ENCODE measurements at places on chromosomes 12 and 14.

- DNase-seq, result no peak
These were observed 14.2 kb upstream of the RIOX1 start for GRCh38 chr14:73476451-73476931.

DNA sequence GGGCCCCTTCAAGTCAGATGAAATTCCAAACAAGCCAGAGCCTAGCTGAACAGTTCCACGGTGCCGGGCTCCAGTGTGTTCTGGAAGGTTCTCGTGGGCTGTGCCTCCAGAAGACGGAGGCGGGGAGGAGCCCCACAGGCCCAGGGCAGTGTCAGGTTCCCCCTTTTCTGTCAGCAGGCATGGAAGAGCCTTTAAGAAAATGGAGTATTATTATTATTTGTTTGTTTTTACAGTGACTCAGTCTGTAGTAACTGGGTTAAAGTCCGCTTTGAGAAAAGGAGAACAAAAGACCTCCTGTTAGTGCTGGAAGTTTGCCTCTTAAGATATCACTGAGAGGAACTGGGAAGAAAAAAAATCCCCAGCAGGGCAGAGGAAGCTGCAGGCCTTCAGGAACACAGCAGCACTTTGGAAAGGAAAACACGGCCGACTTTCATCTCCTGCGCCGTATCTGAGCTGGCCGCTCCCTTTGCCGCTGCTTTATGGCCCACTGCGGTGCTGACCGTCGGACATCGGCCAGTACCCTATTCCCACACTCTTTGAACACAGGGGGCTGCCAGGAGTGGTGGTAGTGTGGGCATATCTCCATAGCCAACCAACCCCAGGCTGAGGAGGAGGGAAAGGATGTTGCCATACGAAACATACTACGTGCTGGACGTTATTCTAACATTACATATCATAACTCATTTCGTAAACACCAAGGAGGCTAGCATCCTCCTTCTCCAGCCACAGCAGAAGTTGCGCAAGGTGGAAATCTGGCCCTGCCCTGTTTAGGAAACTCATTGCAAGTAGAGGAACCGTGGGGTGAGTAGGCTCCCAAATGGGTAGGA is 194.0 kb downstream of the ZFP36L1 start:
- DNase-seq, result no peak

DNA sequence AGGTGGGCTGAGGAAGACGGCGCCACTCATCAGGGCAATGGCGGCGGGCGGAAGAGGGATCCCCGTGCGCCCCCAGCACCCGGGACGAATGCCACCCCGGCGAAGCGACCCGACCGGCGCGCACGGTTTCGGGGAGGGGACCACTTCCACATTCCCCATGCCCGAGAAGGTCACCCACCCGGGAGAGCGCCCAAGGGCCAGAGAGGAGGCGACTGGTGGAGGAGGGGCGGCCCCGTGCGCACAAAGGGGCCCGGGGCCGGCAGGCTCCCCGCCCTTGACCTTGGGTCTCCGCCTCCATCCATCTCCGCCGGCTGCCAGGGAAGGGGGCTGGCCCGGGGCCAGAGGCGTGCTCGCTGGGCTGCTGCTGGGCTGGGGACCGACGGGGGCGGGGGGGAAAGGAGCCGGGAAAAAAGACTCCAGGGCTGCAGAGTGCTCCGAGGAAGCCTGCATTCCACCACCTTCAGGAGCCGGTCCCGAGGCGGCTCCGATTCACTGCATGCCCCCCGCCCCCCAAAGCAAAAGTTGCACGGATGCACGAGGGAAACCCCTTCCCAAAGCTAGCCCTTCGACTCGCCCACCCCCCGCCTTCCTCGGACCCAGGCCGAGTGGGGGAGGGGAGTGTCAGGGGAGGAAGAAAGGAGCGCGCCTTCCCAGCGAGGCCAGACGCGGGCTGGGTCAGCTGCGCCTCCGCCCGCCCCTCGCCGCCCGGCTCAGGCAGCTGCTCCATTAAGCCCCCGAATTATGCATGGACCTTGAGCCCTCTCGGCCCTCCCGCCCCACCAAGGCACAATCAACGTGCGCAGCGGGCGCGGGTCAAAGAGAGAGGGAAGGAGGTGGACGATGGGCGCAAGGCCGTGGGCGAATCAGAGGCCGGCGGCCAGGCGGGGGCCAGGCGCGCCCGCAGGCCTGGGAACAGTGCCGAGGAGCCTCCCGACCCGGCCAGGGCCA is 26.2 kb downstream of the BCL11B start:
- peak; percentile 46 for DNase-seq

DNA sequence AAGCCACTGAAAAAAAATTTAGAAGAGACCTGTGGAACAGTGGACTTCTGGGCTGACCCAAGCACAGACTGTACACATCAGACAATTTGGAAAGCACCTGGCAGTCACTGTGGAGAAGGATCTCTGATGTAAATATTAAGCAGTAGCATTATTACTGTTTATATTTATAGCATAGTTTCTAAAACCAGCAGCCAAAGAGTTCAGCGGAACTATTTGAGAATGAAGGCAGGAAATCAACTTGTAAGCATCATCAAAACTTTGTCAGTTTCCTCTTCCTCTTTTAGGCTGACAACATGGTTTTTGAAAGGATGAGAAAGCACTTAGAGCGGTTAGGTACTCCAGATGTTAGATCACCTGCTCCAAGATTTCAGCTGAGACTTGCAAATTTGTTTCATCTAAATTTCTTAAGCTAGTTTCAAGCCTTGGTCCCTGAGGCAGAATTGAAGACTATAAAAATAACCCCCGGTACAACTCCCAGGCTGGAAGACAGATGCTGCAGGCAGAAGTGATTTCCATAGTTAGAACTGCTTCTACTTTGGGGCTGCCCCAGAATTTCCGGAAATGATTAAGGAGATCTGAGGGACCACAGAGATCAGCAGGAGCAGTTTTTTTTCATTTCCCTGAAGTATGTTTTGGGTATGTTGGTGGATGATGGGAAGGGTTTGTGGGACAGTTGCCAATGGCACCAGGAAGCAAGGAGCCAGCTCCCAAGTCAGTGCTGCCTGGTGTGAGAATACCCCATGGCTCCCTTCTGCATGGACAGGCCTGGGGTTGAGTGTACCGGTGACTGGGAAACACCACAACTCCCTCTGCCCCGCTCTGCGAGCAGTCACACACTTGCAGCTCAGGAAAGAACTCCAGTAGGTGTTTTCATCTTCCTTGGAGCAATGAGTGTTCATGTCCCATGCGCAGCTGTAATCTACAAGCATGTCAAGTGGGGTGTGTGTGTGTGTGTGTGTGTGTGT is 354.5 kb downstream of the NUAK1 start:
- DNase-seq, result no peak

DNA sequence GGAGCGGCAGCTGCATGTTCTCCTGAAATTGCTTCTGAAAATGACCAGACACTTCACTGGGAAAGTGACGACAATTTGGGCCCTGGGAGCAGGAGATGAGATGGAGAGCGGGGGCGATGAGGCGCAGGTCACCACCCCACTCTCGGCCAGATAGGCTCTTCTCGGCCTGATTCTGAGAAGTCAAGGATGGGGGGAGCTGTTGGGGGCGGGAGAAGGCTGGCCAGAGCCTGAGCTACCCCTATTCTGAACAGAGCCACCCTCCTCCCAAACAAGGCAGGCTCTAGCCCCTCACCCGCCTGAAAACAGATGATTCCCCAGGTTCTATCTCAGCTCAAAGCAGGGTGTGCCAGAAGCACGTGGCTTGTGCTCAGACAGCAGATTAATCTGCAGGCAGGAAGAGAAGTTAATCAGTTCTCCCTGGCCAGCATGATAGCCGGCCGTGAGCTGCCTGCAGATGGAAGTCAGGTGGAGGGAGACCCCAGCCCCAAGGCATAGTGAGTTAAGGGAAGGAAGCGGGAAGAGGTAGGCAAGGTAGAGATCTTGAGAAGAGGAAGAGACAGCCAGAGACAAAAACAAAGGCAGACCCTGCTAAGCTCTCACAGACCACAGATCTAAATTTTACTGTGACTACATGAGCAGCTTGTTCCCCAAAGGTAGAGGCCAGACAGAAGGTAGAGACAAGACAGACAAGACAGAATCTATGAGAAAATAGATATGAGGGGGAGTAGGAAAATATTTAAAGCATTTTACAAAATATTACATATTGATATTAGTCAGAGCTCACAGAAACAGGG is 10.9 kb upstream of the TAC3 start:
- DNase-seq, result no peak

DNA sequence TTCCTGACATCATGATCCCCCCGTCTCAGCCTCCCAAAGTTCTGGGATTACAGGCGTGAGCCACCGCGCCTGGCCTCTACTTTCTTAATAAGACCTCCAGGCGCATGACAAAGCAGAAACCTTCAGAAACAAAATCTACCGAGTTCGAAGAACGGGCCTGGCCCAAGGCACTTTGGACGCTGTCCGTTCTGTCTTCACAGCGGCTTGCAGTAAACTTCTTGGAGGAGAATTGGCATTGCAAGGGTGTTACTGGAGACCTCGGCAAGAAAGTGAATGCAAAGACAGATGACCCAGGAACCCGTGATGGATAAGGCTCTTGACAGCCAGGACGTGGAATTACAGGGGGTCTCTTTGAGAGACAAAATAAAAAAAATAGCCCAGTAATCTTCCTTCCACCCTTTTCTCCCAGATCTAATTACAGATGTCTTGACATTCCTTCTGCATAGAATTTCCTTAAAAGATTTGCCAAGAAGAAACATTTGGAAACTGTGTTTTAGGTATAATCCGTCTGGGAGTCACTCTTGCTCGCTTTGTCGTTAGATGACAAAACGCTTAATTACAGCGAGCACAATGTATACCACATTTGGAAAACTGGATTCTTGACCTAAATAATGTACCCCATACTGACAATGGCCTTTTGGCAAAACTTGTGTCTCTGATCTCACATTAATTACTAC is 83.2 kb upstream of the TBX3 start:
- no peak for DNase-seq

GRCh38 chr12:15044471-15044870 is 71.6 kb downstream of the PDE6H start:
- no peak for DNase-seq

GRCh38 chr14:90405101-90405500 is 8.3 kb downstream of the CALM1 start:
- DNase-seq, result no peak

GRCh38 chr14:78282437-78282836 is 112.3 kb downstream of the NRXN3 start:
- no peak for DNase-seq

DNA sequence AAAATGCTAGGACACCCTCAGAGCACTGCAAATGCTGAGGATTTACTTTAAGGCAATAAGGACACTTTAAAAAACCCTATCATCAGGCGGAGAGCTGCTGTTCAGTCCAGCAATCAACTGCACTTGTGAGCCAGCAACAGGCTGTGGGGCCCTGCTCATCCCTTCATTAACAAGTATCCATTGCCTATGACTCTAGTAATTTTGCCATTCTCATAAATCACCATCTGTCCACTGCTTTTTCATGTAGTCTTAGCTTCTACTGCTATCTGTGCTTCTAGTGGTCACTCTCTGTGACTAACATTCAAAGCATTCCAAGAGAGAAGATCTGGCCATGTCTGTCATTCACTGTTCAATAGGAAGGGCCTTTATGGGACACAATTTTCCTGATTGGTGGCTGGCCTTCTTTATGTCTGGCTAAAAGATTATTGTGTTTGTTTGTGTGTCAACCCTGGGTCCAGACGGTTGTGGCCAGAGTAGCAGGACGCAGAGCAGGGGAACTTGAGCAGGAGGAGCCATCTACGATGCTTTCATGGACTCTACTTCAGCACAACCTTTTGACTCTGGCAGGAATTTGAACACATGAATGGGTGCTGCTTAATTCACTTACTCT is 3.6 kb upstream of the KRAS start:
- no peak for DNase-seq

GRCh38 chr14:47194055-47194454 is 481.4 kb downstream of the MDGA2 start:
- no peak for DNase-seq

DNA sequence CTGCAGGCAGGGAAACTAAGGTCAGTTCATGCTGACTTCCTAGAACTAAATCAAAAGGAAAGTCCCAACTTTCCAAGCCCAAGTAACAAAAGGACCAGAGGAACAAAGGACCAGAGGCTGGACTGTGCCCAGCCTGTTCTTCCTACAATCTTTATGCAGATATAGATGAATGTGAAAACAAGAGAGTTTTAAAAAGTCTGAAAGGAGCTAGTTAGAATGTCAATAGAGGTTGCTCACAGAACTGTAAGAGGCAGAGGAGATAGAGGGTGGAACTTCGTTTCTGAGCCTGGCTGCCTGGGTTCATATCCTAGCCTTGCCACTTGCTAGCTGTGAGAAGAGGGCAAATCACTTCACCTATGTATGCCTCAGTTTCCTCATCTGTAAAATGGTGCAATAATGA is 30.0 kb upstream of the CCDC63 start:
- DNase-seq, result no peak

DNA sequence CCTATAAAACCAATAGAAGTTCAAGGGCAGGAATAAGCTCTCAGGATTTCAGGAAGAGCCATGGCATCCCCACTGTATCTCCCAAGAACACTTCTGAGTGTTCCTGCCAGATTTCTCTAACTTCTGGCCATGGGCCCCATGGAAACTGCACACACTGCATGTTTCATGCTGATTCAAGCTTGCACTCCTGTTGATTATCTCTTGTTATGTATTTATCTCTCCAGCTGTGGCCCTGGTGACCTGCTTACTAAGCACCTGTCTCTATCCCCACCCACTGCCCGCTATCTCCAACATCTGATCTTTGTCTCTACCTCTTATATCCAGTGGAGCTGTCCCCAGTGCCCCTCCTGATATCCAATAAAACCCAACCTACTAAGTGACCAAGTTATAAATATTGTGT is 285.3 kb downstream of the PDZRN4 start:
- no peak for DNase-seq

DNA sequence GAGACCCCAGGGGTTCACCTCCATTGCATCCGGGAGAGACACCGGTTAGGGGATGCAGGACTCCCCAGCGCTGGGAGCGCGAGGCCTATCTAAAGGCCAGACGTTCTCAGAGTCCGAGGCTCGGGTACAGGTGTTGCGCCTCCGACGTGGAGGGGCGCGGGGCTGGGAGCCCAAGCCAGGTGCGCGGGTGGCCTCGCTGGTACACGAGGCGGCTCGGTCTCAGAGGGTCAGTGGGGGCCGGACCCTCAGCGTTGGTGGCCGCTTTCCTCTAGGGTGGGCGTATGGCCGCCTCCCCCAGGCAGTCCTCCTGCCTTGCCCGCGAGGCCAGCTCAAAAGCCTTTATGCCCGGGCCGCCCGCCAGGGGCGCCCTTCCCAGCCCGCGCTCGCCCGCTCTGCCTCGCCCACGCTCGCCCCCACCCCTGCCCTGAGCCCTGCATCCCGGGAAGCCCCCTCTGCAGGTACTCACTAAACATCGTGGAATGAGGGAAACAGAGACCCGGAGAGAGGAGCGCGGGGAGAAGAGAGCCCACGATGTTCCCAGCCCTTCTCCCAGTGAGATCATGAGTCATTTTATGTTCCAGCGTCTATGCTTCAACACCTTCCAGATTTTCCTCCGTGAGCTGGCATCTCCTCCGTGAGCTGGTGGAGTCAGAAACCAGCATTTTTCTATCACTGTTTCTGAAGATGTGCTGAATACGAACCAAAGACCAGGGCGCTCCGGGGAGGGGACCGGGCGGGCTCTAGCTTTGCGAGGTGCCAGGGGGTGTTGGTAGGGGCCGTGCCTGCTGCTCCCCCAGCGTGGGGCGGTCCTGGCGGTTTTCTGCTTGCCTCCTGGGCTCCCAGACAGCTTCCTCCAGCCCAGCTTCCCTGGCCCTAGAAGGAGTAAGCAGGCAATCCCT is 73.8 kb downstream of the DIO3 start:
- DNase-seq, result no peak
